ENCODE measurements at places on chromosomes 2 and 18. TPM values are rescaled to one million over a fixed set of nuclear protein-coding genes. Genes with fewer than 3 reads are reported as not detected.
A peak's percentile ranks its signal among the peaks of the same experiment; 100 is the strongest.

- H3K27me3 ChIP-seq, result no peaks in the 10 kb centered on the region
- H3K4me3 ChIP-seq, result no peak overlapping the region
- no peak overlapping the region for H3K27ac ChIP-seq
- no peak for DNase-seq
- no peaks in the 10 kb centered on the region for H3K36me3 ChIP-seq
- H3K4me1 ChIP-seq, result no peaks in the 10 kb centered on the region
Measured at GRCh38 chr18:46167971-46168370, 63.8 kb downstream of the HAUS1 start.

GRCh38 chr18:76349067-76349715 lies 145.9 kb downstream of the ZNF516 start:
- peak; percentile 80 for DNase-seq
- H3K27me3 ChIP-seq, result no peaks in the 10 kb centered on the region
- H3K4me3 ChIP-seq, result no peak overlapping the region

GRCh38 chr2:168490015-168490874 lies 34.2 kb downstream of the CERS6 start:
- no peak overlapping the region for H3K27ac ChIP-seq
- no peaks in the 10 kb centered on the region for H3K36me3 ChIP-seq
- DNase-seq, result no peak
- no peak overlapping the region for H3K4me3 ChIP-seq

GRCh38 chr2:66024391-66024790 lies 410.5 kb upstream of the MEIS1 start:
- H3K27ac ChIP-seq, result no peak overlapping the region
- no peak overlapping the region for H3K4me3 ChIP-seq
- DNase-seq, result no peak
- H3K36me3 ChIP-seq, result no peaks in the 10 kb centered on the region

C18orf32 gene
- polyA plus RNA-seq, result 81.3 TPM

- no peak for DNase-seq
- no peak overlapping the region for H3K4me3 ChIP-seq
- peaks cover 2% of the 10 kb centered on the region for H3K27me3 ChIP-seq
- no peaks in the 10 kb centered on the region for H3K36me3 ChIP-seq
- H3K27ac ChIP-seq, result no peak overlapping the region
Measured at GRCh38 chr2:134292514-134292913, 38.6 kb downstream of the MGAT5 start.

- H3K4me1 ChIP-seq, result no peaks in the 10 kb centered on the region
- H3K27ac ChIP-seq, result no peak overlapping the region
- H3K4me3 ChIP-seq, result no peak overlapping the region
- DNase-seq, result no peak
- no peaks in the 10 kb centered on the region for H3K36me3 ChIP-seq
Measured at GRCh38 chr2:122750095-122750494, 994.6 kb downstream of the TSN start.

ANKRD29 gene
- 23.4 TPM for polyA plus RNA-seq

GALNT13 gene
- polyA plus RNA-seq, result 0.22 TPM

CIB4 gene
- not detected for polyA plus RNA-seq

PLEKHH2 gene
- 25.9 TPM for polyA plus RNA-seq

NEDD4L gene
- polyA plus RNA-seq, result 11.0 TPM

GRCh38 chr18:79887181-79888000 lies 64.1 kb downstream of the SLC66A2 start:
- no peak overlapping the region for H3K27ac ChIP-seq
- H3K4me3 ChIP-seq, result no peak overlapping the region
- H3K27me3 ChIP-seq, result no peaks in the 10 kb centered on the region
- no peaks in the 10 kb centered on the region for H3K36me3 ChIP-seq

DNA sequence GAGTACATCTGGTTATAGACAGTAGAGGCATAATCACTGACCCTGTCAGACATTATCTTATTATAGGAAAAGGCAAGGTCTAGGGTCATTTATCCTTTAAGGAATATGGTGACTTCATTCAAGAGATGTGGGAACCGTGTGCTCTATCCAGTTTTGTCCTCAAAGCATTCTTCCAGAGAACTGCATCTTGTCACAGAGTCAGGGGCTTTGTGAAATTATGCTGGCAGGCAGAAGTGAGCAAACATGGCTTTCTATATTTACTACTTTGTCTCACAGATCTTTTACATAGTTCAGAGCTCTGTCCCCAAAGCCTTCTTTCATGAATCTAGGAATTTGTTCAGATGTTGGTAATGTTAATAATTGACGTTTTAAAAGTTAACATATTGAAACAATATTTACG lies 177.4 kb downstream of the ASXL3 start:
- H3K27ac ChIP-seq, result no peak overlapping the region
- H3K4me1 ChIP-seq, result peaks cover 2% of the 10 kb centered on the region

TNS1 gene
- polyA plus RNA-seq, result 140 TPM

GPR75 gene
- 4.1 TPM for polyA plus RNA-seq

GRCh38 chr2:215773728-215774127 lies 239.6 kb downstream of the MREG start:
- no peak for DNase-seq
- no peak overlapping the region for H3K4me3 ChIP-seq
- H3K27ac ChIP-seq, result no peak overlapping the region

GRCh38 chr2:28247290-28247689 lies 145.4 kb upstream of the FOSL2 start:
- H3K36me3 ChIP-seq, result no peaks in the 10 kb centered on the region

- no peak for DNase-seq
- no peaks in the 10 kb centered on the region for H3K4me1 ChIP-seq
- no peaks in the 10 kb centered on the region for H3K27me3 ChIP-seq
- no peak overlapping the region for H3K27ac ChIP-seq
Measured at GRCh38 chr18:3793111-3793510, 343.1 kb downstream of the TGIF1 start.

GRCh38 chr2:216389570-216389969 lies 17.3 kb upstream of the MARCHF4 start:
- no peak for DNase-seq
- no peaks in the 10 kb centered on the region for H3K36me3 ChIP-seq
- H3K4me1 ChIP-seq, result no peaks in the 10 kb centered on the region
- no peaks in the 10 kb centered on the region for H3K27me3 ChIP-seq

SIX3 gene
- polyA plus RNA-seq, result not detected

DNA sequence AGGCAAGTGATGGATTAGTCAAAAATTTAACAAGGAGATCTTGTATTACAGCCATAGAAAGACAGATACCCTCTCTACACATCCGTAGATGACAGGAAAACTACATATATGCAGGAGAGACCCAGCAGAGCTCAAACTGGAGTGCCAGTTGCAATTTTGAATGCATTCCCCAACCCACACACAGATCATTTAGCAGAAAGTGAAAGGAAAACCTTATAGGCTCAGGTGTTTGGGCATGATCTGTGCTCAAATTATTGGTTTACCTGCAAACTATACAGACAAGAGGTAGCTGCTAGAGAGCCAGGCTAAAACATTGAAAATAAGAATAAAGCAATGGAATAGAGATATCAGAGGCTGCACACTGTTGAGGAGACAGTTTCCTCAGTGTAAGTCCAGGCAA lies 51.8 kb downstream of the RAB3GAP1 start:
- no peak overlapping the region for H3K4me3 ChIP-seq
- H3K36me3 ChIP-seq, result no peaks in the 10 kb centered on the region

DNA sequence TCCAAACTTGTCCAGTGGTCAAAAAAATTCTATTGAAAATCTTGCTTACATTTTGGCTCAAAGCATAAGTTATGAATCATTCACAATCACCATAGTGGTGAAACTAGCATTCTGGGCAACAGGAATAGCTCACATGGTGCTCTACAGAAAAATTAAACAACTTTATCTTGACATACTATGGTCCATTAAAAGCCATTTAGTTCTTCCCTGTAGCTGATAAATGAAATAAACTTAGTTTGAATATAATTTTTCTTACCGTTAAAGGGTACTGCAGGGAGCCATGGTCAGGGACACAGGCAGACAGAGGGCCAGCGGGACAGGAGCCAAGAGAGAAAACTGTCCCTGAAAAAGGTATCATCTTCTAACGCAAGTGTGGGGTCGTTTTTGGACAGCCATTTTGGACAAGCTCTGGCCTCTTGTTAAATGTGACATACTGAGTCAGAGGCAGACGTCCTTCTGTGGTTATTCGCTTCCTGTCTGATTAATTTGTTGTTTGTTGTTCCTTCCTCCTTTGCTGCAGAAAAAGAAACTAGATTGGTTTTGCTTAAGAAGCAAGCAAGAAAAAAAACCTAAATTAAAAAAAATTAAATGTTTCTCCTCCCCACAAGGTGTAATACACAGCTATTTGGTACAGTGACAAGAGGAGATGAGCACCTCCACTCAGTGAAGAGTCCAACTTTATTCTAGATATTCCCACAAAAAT lies at the start of gene WIPF1:
Gene WIPF1, minus strand, starts transcription at position 460 of the 703 bp plus-strand sequence. CDS start 12,231 bp downstream, outside the sequence.
- H3K4me3 ChIP-seq, result no peak within 1 kb of the TSS
- no peak within 1 kb of the TSS for H3K27ac ChIP-seq
- H3K36me3 ChIP-seq, result no peaks in the 10 kb centered on the region
- H3K27me3 ChIP-seq, result no peaks in the 10 kb centered on the region

DNA sequence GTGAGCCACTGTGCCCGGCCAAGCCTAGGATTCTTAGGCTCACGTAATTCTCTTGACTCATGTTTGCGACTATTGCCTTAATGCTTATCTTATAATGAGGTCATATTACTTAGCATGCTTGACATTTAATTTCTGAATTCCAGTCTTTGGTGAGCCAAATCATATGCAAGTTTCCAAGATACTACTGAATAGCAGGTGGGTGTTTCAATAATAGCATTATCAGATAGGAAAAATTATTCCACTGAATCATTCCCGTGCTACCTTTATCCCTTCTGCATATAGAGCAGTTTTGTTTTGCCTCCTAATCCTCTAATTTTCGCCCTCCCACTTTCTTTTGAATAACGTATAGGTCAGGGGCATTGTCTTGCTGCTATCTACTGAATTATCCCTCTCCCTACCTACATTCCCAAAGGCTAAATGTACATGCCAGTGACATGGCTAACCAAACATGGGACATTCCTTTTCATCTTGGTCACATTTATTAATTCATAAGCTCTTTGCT lies 4.9 kb downstream of the DAW1 start:
- peaks cover 2% of the 10 kb centered on the region for H3K4me1 ChIP-seq
- H3K36me3 ChIP-seq, result no peaks in the 10 kb centered on the region
- no peak overlapping the region for H3K4me3 ChIP-seq
- H3K27me3 ChIP-seq, result no peaks in the 10 kb centered on the region

GBX2 gene
- polyA plus RNA-seq, result not detected

ATP6V1C2 gene
- polyA plus RNA-seq, result 0.48 TPM

AKAIN1 gene
- not detected for polyA plus RNA-seq

GRCh38 chr2:88136817-88137216 lies 9.0 kb upstream of the FABP1 start:
- H3K4me1 ChIP-seq, result no peaks in the 10 kb centered on the region
- DNase-seq, result no peak
- no peaks in the 10 kb centered on the region for H3K27me3 ChIP-seq

DNA sequence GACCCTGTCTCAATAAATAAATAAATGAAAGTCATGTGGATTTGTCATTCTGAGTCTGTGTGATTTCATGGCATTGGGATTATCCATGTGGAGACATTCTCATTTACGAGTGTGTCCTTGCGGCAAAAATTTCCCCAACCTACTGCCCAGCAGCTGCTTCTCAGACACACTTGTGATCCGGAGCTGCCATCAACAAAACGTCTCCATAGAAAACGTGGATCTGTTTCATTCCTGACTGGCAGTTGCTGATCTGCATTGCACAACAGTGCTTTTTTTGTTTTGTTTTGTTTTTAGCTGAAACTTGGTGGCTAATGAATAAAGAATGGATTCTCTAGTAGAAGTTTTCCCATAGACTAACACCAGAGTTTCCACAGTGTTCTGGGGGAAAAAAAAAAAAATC lies 74.7 kb downstream of the TGIF1 start:
- DNase-seq, result no peak
- H3K4me1 ChIP-seq, result no peaks in the 10 kb centered on the region
- H3K27me3 ChIP-seq, result no peaks in the 10 kb centered on the region
- no peak overlapping the region for H3K4me3 ChIP-seq
- H3K36me3 ChIP-seq, result no peaks in the 10 kb centered on the region

DNA sequence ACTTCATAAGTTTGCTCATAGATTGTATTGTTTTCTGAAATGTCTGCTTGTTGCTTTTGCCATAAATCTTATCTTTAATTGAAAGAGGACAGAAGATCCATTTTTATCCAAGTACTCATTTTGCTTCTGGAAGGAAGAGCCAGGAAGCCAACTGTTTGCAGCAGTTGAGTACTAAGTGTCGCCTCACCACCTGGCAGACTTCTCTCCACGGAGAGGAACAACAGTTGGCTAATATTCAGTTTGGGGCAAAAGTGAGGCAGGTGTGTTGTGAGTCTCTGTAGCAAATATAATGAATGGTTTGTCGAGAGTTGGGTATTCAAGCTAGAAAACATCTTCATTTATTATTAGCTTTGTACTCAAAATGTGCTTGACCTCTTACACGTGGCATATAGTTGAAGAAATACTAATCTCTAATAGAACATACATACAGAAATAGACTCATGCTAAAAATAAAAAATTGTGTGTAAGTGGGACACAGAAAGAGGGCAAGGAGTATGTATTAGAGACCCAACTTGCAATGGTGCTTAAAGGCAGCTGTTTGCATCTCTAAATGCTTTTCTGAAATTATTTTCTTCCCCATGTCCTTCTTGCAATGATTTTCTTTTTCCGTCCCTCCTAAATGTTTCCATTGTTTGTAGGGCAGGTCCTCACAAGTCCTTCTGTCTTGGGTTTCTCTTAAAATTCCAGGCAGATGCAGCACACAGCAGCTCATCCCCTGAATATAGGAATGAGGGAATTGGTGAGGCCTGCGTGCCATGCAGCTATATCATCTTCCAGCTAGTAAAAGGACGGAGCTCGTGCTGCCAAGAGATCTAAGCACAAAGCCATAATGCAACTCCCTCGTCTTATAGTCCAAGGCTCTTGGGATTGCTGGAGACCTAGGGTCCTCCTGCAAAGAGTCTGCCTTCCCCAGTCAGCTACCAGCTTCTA lies 44.8 kb upstream of the MAP3K20 start:
- no peak overlapping the region for H3K4me3 ChIP-seq
- H3K27ac ChIP-seq, result no peak overlapping the region
- DNase-seq, result no peak

GRCh38 chr2:122191331-122191730 lies 435.9 kb downstream of the TSN start:
- no peak overlapping the region for H3K27ac ChIP-seq
- no peaks in the 10 kb centered on the region for H3K27me3 ChIP-seq
- no peaks in the 10 kb centered on the region for H3K36me3 ChIP-seq
- no peak for DNase-seq

GRCh38 chr2:123283431-123283830 lies 741.7 kb upstream of the CNTNAP5 start:
- no peak overlapping the region for H3K4me3 ChIP-seq
- H3K4me1 ChIP-seq, result no peaks in the 10 kb centered on the region
- H3K27me3 ChIP-seq, result no peaks in the 10 kb centered on the region

GRCh38 chr2:214103276-214104001 lies 307.4 kb upstream of the VWC2L start:
- H3K4me3 ChIP-seq, result no peak overlapping the region
- H3K27me3 ChIP-seq, result no peaks in the 10 kb centered on the region
- H3K36me3 ChIP-seq, result no peaks in the 10 kb centered on the region
- no peak overlapping the region for H3K27ac ChIP-seq
- no peaks in the 10 kb centered on the region for H3K4me1 ChIP-seq
- no peak for DNase-seq
